Activated gamma-delta T cell treated with Interleukin-2 at 50 U/mL for 16 hours (primary cell): ENCODE measurements at places on chromosomes 5 and 9.

GRCh38 chr5:154849264-154849785 is 1.1 kb downstream of the FAXDC2 start:
- no peak for DNase-seq

DNA sequence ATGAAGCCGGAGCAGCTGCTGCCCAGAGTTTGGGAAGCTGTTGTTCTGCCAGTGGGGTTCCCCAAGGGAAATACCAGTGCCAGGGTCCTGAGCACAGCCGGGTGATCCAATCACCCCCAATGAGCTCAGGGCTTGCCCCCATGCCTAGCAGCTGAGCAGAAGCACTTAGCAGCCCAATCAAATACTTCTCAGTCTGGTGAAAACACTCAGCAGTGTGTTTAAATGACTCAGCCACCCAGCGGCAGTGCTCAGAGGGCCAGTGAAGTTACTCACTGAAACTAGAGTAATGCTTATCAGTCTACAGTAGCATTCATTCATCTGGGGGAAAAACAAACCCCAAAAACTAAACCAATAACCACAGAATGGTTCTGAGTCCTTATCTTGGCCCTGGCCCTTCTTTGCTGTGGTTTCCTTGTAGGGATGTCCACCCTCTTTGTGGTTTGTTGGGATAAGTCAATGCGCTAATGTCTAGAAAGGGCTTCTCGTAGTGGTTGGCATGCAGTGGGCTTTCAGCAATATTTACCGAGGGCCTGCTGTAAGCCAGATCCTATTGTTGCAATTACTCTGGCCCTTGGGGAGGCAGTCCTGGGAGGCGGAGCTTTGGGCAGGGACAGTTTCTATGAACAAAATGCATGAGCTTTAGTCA is 43.1 kb downstream of the LHX2 start:
- DNase-seq, result no peak

DNA sequence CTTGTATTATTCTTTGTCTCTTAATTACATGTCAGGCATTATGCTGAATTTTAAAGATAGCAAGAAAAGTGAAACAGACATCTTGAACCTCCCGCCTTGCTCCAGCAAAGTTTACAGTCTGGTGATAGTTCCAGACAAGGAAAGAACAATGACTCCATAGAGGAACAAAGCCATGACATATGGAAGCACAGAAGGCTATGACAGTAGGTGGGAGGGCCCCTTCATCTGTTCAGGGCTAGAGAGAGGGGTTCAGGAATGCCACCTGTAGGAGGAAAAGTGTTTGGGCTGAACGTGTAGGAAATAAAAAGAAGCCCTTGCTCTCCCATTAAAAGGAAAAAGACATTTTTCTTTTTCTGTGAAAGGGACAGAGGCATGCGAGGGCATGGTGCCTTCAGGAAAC is 315.6 kb downstream of the TRIM32 start:
- DNase-seq, result no peak

GRCh38 chr5:90342576-90342975 is 67.0 kb downstream of the CETN3 start:
- DNase-seq, result no peak

GRCh38 chr9:113548221-113549041 is 84.9 kb downstream of the RGS3 start:
- DNase-seq, result no peak

- no peak for DNase-seq
Observed at GRCh38 chr9:132590318-132591182, 8.1 kb downstream of the BARHL1 start.

DNA sequence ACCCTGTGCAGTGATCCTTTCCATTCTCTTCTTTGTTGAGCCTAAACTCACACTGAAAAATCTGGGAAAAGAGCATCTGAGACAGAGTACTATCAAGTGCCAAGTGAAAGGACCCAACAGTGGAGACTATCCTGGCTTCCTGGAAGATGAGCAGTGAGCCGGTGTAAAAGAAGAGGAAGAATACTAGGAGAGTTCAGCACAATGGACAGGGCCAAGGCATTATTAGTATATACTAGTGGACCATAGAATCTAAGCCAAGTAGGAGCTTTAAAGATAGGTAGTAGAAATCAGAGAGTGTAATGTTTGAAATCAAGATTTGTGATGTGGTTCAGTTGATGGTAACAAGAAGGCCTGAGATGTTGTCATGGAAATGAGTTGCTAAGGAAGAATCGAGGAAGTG is 140.8 kb downstream of the CAMK4 start:
- DNase-seq, result no peak

- peak; percentile 19 for DNase-seq
Observed at GRCh38 chr9:129140397-129141065, 29.3 kb downstream of the PTPA start.

GRCh38 chr5:691817-692528 is 1.2 kb downstream of the TPPP start:
- no peak for DNase-seq

- no peak for DNase-seq
Observed at GRCh38 chr9:114433720-114434255, 46.0 kb upstream of the AKNA start.

- DNase-seq, result no peak
Observed at GRCh38 chr9:19946441-19947109, 157.7 kb upstream of the SLC24A2 start.

- no peak for DNase-seq
Observed at GRCh38 chr9:38185647-38186403, 116.8 kb upstream of the SHB start.

GRCh38 chr5:14185326-14186058 is 42.4 kb downstream of the TRIO start:
- no peak for DNase-seq
